ENCODE measurements at places on chromosomes 7 and 10. TPM values are rescaled to one million over a fixed set of nuclear protein-coding genes. Genes with fewer than 3 reads are reported as not detected.

CARD11 gene
- 3.3 TPM for total RNA-seq

ATP6V1F gene
- total RNA-seq, result 122 TPM

PSD gene
- total RNA-seq, result 0.30 TPM

FAM25A gene
- not detected for total RNA-seq

PALD1 gene
- total RNA-seq, result 5.4 TPM

DNA sequence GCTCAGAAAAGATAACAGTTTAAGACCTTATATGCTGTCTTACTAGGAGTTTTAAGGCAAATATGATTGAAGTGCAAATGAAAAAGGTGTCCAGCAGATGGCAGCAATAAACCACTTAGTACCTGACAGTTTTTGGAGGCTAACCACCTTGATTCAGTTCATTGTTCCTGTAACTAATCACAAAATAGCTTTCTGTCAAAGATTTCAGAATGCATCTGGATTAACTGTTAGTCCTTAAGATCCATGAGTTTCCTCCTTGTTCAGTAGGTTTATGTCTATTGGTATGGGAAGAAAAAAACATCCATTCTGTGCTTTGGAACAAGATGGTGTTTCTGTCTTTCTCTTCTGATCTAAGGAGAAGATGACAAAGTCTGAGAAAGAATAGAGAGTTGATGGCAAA lies 46.6 kb downstream of the CCSER2 start:
- DNase-seq, result peak; percentile 74

GRCh38 chr10:53153831-53154230 lies 381.2 kb upstream of the MBL2 start:
- no peak for DNase-seq

GRCh38 chr10:3950676-3951275 lies 165.8 kb upstream of the KLF6 start:
- DNase-seq, result no peak

DNA sequence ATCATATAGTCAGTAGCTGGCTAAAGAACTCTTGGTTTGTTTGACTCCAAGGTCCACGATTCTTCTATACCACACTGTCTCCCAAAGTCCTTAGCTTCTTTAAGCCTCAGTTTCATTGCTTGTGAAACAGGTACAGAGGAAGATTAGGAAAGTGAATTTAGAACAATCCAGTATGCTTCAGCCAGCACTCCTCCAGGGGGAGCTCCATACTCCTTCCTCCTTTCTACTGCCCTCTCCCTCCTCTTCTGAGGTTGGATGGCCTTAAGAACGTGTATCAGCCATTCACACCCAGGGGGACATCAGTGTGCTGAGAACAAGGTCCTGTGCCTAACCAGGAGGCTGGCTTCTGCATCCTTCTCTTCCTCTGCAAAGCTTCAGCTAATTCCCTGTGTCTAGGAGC lies 54.8 kb upstream of the CALD1 start:
- DNase-seq, result no peak

DNA sequence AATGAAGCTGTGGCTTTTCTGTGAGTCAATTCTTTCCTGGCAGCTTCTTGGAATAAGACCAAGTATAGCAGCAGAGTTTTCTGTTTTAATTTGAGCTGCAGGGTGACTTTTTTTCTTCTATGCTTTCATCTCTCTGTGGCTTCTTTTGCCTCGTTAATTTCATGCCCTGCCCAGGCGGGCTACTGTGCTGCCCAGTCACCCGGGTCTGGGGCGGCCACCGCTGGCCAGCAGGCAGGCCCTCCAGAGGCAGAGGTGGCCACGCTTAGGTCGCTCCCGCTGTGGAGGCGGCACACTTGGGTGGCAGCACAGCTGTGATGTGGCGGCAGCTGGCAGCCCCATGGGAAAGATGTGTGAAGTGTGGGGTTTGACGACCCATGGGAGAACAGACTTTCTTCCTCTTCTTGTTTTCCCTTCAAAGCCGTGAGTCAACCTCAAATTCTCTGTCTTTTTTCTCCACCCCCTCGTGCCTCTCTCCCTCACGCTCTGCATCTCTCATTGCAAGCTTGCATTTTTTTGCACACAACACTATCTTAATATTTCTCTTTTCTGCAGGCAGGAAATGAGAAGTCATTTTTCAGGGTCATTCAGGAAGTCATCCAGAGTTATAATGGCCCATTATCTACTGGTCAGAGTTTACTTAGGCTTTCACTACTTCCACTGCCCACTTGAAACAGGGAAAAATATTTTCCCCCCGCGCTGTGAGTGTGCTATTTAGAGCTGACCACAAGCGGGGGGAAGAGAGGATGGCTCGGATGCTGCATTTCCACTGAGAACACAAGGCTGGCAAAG lies 67.8 kb downstream of the EGFR start:
- DNase-seq, result no peak
